A549 (cell line): ENCODE measurements at places on chromosomes 2 and 18. TPM values are rescaled to one million over a fixed set of nuclear protein-coding genes. Genes with fewer than 3 reads are reported as not detected.
A peak's percentile ranks its signal among the peaks of the same experiment; 100 is the strongest.

The PAX3 gene
- polyA plus RNA-seq: not detected in 3 replicates

The NGEF gene
- 5.9 to 8.1 TPM (median 7.6 TPM) in 3 replicates for polyA plus RNA-seq

The CD207 gene
- polyA plus RNA-seq: 0.04 TPM in 1 of 3 replicates, not detected in the others

GRCh38 chr2:226845386-226846116 lies 9.7 kb downstream of the RHBDD1 start:
- DNase-seq: no peak

DNA sequence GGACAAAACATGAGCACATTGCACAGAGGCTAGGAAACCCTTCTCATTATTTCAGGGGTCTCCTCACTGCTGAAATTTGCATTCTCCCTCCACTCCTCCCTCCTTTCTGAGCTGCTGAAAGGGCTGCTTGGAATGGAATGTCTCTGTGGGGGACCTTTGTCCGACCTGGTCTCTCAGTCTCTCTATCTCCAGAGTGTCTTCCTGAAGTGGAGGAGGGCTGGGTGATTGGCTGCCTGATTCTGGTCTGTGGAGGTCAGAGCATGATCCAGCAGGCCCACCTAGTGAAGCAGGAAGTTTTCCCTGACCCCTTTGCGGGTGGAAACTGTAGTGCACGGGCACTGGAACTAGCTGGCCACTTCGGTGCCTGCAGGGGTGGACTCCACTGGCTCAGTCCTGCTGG lies 560.5 kb upstream of the HS6ST1 start:
- no peak for DNase-seq

DNA sequence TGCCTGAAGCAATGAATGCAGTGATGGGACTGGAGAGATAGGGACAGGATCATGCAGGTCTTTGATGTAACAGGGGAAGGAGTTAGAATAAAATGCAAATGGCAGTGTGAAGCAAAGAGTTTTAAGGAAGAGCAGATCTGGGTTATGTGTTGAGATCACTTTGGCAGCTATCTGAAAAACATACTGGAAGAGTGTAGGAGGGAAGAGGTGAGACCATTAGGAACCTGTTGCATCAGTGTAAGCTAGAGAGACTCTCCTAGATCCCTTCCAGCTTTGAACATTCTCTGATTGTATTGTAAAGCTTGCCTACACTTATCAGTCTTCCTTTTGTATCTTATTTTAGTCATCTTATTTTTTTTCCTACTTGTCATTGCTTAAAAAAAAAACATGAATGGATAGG lies 10.5 kb downstream of the ACVR2A start:
- DNase-seq: no peak

GRCh38 chr2:171143670-171144062 lies 17.0 kb downstream of the TLK1 start:
- DNase-seq: no peak

DNA sequence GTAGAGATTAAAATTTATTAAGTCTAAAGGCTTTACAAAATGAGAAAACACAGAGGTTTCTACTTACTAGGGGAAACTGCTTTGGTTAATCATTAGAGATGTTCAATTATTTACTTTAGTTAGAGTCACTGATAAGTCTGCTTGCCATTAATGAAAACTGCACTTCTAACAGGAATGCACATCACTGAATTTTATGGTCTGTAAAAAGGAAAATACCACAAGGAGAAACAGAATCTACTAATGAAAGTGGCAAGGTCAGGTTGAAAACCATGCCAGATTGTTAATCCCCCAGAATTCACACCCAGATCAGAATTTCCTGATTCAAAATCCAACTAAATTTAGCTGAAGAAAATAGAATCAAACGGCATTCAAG lies 90.5 kb upstream of the GRB14 start:
- peak; percentile 85 for DNase-seq

DNA sequence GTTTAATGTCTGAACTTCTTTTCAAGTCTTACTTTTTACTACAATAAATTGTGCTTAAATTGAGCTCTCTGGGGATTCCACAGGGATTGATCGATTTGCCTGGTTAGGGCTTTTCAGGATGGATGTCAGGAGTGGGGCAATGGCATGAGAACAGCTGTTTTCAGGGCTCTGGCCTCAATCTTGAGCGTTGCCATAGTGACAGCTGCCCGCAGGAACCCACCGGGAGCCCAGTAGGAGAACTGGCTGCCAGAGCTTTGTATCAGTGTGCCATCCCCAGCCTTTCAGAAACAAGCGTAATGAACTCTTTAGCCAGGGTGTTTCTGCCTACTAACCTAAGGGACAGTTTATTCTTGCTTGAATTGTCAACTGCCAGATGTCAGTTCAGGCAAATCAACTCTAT lies 93.5 kb downstream of the GALNT3 start:
- no peak for DNase-seq

GRCh38 chr2:237962432-237963084 lies 4.3 kb upstream of the UBE2F start:
- no peak for DNase-seq

DNA sequence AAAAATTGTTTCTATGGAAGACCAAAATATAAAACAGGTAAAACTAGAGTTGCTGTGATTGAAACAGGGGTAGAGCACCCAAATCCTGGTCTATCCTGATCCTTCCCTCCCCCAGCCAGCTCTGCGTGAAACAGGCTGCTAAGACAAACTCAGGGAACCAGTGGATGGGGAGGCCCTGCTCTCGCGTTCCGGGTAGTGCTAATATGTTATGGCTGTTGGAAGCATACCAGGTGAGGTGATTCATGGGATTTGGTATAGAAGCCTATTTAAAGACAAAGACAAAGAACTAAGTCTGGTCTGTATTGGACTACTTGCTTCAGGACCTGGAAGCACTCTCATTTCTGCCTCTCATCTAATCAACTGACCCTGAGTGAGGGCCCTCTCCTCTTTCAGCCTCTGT lies 63.0 kb upstream of the CCBE1 start:
- no peak for DNase-seq

GRCh38 chr2:238406221-238406997 lies 20.3 kb upstream of the ASB1 start:
- DNase-seq: no peak
